ENCODE measurements at places on chromosomes 1 and 21.

DNA sequence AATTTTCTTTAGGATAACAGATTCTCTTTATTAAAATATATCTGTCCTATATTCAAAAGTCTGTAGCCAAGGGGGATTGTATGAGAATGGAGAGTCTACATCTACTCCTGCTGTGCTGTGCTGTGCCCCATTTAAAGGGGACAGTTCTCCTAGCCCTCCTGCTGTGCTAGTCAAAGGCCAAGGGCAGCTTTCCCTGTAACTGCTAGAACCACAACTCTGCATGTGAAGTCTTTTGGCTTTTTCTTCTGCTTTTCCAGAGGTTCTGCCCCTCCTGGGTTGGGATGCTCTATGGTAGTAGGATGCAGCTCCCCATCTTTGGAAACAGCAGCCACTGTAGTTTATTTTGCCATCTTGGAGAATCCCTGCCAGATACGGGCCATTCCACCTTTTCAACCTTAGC, 197.5 kb upstream of the JUN start:
- DNase-seq = no peak

DNA sequence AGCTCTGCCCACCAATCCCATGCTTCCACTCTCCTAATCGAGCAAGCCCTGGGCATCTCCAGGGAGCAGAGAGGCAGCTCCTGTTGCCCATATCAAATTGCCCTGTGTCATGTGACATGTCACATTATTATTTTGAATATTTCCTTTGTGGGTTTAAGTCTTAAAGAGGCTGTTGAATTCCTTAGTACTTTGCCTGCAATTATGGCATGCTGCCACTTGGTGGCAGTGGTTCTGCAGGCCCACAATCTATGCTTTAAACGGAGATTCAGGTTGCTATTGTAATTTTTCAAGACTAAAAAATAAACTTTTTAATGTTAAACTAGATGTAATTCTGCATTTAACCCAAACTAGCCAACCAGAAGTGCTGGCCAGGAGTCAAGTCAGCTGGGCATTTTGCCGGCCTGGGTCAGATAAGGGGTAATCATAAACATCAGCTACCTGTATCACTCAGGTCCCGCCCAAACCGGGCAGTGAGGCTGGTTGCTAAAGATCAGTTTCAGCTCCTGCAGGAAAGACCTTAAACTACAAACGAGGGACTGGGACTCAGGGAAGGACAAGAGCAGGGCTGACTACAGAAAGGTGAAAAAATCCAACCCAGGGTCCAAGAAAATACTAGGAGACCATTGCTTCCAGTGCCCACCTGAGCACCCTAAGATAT, 37.3 kb upstream of the ARHGEF16 start:
- no peak for DNase-seq

GRCh38 chr1:221066351-221067001, 187.2 kb downstream of the HLX start:
- no peak for DNase-seq

GRCh38 chr1:246447501-246447900, 59.6 kb downstream of the SMYD3 start:
- no peak for DNase-seq

DNA sequence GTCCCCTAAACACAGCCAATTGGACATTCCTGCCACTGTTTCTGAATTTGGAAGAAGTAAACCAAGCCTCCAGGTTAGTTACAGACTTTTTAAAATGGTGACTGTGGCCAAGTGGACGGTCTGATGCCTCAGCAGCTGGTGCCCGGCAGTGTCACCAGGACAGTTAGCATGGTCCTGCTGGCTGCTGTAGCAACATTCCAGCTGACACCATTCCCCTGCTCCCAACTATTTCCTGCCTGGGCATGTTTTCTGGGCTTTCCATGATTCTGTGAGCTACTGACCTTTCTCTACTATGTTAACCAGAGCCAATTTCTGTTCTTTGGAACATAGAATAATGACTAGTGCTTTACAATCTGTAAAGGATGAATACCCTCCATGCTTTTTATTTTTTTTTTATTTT, 95.0 kb downstream of the TLR5 start:
- DNase-seq = no peak

DNA sequence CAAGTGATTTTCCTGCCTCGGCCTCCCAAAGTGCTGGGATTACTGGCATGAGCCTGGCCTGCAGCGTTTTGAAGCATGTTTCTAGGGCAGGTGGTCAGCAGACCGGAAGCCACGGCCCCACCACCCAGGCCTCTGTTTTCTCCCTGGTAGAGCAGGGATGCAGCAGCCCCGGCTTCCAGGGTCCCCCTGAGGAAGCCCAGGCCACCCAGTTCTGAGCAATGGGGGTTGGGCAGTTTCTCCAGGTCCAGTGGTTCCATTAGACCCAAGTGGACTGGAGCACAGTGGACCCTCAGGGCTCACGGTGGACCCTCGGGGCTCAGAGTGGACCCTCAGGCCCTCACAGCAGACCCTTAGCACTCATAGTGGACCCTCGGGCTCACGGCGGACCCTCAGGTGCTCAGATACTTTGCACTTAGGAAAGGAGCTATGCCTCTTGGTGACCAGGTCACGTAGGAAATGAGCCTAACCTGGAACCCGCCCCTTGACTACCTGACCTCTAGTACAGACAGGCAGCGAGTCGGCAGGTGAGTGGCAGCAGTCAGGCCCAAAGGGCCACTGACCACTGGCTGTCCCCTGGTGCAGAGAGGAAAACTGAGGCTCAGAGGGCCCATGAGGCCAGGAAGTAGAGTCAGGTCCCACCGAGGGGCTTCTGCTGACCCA, 4.6 kb upstream of the FNDC10 start:
- DNase-seq = no peak

DNA sequence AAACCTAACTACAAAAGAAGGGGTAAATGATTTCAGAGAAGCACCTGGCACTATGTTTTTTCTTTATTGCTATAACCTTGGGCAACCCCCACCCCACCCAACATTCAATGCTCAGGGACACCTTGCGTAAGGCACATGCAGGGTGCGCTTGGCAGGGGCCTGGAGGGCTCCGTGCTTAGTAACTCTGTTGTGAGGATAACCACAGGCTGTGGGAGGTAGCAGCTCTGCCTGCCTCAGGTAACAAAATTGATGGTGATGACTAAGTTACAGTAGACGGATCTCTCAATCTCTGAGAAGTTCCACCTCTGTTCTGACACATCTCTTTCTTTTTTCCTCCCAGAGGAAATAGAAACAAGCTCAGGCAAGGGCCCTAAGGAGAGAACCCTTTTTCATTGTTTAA, 8.7 kb upstream of the CCN1 start:
- DNase-seq = no peak

DNA sequence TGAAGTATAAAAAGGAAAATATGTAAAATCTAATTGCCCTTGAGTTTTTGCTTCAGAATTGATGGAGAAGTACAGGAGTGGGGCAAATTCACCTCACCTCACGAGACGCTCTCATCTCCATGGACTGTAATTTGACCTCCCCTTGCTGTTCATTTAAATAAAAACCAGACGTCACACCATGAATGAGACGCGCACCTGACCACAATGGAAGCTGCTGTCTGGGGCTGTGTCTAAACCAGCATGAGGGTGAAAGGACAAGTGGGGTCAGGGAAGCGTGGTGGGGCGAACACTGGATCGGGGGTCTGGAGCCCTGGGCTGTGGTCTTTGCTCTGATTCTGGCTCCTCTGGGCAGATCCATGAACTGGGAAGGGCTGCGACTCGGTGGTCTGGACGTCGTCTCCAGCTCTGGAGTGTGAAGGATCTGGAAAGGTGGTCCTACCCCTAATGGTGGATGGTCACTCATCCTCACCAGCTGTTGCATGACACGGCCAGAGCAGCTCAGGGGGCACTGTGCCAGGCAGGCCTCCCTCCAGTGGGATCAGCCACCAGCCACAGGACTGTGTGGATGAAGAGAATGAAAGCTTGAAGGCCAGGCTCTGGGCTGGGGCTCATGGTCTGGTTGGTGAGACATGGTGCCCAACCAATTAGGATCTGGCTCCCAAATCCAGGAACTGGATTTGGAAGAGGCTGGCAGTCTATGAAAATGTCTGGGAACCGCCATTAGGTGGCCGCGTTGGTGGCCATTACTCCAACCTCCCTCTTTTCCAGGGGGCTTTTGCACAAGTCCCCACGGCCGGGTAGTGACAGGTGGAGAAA, 728.6 kb downstream of the PTPRU start:
- DNase-seq = no peak

DNA sequence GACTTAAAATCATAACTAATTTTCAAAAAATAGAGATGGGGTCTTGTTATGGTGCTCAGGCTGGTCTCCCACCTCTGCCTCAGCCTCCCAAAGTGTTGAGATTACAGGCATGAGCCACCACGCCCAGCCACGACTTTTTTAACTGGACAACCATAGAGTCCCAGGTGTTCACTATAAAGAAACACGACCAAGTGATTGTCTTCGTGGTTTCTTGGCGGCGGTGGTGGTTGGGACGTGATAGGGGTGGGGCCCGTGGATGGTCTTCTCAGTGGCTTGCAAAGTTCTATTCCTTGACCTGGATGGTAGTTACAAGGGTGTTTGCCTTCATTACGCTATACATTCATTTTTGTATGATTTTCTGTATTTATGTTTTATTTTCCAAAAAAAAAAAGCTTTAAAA, 34.6 kb upstream of the COX20 start:
- no peak for DNase-seq

DNA sequence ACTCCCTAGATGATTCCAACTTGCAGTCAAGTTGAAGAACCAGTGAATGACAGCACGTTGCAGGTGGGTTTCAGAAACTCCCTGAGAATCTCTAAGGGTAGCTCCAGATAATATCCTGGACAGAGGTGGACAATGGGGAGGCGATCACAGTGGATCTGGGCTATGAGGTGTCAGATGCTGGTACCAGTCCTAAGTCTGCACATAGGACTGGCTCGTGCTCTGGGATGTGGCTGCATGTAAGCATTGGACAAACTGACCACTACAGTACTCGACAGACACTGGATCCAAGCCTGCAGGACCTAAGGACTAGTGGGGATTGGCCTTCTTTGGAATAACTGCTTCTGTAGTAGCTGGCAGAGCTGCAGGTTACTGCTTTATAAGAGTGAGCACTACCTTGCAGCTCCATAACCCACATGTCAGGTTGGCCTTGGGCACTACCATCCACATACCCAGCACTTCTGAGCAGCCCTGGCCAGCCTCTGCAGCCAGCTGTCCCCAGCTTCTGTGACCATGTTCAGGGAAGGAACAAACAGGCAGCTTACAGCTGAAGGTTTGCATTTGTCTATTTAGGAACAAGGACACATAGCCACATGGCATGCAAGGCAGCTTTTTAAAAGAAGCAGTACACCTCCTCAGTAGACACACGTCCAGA, 33.2 kb upstream of the DNAH14 start:
- no peak for DNase-seq

DNA sequence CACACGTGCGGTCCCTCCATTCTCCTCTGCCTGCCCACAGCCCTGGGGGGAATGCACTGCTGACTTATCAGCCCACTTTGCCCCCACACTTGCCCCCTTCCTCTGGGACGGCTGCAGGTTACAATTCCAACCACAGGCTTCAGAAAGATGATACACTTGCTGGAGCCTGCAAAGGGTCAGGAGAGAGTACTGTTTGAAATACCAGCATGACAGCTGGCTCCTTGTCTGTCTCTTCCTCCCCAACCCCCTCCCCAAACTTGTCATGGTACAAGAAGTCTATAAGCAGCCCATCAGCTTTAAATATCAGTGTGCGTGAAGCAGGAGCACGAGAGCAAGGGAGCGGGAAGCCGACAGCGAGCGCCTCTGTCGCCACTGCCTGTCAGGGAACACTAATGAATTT, 62.4 kb downstream of the ERI3 start:
- DNase-seq = no peak
